ENCODE measurements at places on chromosomes 1 and 21.

DNA sequence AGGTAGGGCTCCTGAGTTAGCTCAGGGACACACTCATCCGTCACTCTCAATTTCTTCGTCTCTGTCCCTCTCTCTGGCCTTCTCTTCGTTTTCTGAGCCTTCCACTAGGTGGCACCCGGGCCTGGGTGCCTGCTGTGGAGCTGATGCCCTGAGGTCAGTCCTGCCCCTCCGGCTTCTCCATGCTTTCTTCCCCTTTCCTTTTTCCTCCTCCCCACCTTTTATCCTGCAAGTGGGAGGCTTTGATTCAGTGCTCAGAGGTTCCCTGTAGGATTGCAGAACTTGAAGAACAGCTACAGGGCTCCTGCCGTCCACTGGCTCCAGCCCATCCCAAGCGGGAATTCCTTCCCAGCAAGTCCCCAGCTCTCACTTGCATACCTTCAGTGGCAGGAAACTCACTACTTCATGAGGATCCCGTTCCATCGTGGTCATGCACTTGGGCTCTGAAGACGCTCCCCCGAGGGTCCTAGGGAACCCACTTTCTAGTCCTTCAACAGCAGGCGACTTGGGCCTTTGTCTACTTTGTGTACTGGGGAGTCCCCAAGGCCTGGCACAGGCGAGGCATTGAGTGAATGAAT, 45.6 kb downstream of the SRRM1 start:
- DNase-seq, result peak; percentile 70

GRCh38 chr1:101259744-101260148, 22.9 kb downstream of the S1PR1 start:
- DNase-seq, result no peak

DNA sequence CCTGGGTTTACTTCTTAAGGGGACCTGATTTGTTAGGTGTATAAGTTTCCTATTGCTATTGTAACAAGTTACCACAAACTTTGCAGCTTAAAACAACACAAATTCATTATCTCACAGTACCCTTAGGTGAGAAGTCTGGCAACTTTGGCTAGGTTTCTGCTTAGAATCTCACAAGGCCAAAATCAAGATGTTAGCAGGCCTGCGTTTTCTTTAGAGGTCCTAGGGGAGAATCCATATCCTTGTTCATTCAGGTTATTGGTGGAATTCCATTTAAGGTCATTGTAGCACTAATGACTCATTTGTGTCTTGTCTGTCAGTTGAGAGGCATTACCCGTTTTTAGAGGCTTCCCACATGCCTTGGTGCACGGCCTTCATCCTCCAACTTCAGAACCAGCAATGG, 8.2 kb upstream of the SH2D1B start:
- no peak for DNase-seq

- DNase-seq, result peak; percentile 0
Measured at GRCh38 chr1:83693427-83694126, 305.4 kb downstream of the TTLL7 start.

GRCh38 chr1:2083666-2084065, 33.5 kb downstream of the PRKCZ start:
- DNase-seq, result no peak

DNA sequence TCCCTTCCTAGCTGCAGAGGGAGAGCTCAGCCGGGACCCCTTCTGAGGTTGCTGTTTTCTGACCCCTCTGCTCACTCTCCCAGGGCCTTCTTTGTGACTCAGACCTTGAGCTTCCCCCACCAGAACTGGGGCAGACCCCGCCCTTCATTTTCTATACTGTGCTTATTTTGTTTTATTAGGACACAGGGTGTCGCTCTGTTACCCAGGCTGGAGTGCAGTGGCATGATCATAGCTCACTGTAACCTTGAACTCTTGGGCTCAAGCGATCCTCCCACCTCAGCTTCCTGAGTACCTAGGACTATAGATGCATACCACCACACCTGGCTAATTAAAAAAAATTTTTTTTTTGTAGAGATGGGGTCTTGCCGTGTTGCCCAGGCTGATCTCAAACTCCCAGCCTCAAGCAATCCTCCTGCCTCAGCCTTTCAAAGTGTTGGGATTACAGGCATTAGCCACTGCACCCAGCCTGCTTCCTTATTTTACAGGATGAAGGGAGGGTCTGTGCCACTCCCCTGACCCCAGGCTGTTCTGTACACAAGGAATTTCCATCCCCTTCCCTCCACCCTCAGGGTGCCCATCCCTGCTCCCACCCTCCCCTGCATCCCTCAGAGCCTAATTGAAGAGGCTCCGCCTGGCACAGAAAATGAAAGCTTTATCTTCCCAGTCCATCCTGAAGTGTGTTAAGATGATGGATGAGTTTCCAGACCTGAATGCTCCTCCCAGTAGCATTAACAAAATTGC, 195.2 kb upstream of the POU3F1 start:
- no peak for DNase-seq

GRCh38 chr1:231699784-231700183, 73.2 kb downstream of the DISC1 start:
- no peak for DNase-seq

DNA sequence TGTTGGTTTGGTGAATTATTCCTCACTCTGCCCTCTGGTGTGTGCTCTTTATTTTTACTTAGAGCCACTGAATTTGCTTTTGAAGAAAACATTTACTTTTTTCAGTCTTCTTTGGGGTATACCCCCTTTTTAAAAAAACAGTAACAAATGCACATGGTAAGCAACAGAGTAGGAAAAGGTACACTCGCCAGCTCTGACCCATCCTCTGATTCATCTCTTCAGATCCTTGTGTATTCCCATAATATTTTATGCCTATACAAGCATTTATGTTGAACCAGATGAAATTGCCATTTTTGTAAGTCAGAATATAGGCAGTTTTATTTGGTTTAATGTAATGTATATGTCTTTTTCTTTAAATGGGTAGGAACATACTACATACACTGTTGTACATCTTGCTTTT, 28.3 kb downstream of the TTC3 start:
- no peak for DNase-seq

- DNase-seq, result no peak
Measured at GRCh38 chr1:147109041-147109440, 63.2 kb downstream of the PRKAB2 start.

DNA sequence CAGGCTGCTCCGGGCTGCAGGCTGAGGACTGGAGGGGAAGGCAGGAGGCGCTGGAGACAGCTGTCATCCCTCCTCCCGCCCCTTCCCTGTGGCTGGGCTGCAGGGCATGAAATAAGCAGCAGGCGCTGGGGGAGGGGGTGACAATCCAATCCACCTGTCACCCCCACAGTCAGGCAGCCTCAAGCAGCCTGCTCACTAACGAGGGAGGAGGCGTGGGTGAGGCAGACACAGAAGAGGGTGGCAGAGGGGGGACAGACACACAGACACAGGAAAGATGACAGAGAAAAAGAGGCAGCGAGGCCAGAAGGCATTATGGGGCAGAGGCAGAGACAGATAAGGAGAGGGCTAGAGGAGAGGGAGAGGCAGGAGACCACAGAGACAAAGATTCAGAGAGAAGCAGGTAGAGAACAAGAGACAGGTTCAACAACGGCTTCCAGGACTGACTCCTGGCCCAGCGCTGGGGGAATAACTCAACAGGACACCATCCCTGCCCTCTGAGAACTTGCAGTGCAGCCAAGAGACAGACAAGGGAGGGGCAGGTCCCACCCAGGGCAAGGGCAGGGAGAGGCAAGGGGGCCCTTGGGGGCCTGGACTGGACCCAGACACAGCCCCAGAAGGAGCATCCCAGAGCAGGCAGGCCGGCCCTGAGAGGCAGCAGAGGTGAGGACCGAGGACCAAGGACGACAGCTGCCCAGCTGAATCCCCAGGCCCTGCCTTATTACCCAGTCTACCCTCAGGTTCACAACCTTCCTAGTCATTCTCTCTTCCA, 11.2 kb downstream of the MEF2D start:
- DNase-seq, result no peak

GRCh38 chr1:184380468-184380867, 6.4 kb upstream of the C1orf21 start:
- DNase-seq, result no peak

DNA sequence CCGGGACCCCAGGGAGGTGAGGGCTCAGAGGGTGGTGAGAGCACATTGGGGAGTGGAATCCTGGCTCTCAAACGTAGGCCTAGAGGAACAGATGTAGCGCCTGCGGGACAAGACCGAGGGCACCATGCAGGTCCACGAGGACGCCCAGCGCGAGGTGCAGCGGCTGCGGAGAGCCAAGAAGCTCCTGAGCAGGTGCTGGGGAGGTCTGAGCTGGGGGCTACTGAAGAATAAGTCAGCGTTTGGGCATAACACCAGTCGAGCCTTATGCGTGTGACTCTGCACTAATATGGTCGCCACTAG, 2.6 kb upstream of the NBPF3 start:
- DNase-seq, result no peak

GRCh38 chr21:26490771-26491170, 82.3 kb downstream of the CYYR1 start:
- no peak for DNase-seq

DNA sequence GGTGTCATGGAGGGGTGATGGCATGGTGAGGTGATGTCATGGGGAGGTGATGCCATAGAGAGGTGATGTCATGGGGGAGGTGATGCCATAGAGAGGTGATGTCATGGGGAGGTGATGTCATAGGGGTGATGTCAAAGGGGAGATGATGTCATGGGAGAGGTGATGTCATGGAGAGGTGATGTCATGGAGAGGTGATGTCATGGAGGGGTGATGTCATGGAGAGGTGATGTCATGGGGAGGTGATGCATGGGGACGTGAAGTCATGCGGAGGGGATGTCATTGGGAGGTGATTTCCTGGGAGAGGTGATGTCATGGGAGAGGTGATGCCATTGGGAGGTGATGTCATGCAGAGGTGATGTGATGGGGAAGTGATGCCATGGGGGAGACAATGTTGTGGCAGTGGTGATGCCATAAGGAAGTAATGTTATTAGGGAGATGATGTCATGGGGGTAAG, 92.1 kb upstream of the C1orf174 start:
- DNase-seq, result no peak
